ENCODE measurements at places on chromosomes 6 and 20.

- DNase-seq = no peak
Measured at GRCh38 chr6:29762781-29763214, 39.6 kb downstream of the HLA-F start.

GRCh38 chr6:26502165-26502564, 2.1 kb downstream of the BTN1A1 start:
- no peak for DNase-seq

DNA sequence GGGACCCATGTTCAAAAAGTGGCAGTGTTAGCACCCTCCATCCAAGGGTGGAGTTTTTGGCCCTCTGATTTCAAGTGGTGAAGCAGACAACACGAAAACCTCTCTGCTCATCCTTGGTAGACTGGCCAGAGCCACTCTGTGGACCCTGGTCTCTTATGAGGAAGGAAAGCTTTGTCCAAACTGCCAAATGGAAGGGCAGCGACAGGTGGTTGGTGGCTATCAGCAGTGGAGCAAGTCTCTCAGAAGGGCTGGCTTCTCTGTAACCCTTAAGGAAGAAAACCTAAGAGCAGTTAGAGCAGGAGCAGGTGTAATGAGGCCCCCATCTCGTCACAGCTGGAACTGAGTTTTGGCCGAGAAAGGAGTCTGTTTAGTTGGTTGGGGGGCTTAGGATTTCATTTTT, 155.8 kb downstream of the SLC16A10 start:
- DNase-seq = no peak

DNA sequence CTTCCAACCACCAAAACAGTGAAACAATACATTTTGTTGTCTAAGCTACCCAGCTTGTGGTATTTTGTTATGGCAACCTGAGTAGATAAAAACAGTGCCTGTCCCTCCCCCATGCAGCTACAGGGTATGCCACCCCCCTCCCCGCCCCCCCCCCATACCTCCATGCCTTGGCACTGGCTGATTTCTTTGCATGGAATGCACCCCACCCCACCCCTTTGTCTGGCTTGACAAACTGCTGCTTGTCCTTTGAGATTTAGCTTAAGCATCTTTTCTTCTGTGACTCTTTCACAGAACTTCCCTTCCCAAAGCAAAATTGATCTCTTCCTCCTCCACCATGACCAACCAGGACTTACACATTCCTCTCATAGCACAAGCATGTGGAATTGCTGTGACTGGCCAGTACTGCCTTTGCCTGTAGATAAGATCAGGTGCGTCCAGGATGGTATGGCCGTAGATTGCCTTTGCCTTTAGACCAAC, 64.6 kb upstream of the ADGRF1 start:
- no peak for DNase-seq

DNA sequence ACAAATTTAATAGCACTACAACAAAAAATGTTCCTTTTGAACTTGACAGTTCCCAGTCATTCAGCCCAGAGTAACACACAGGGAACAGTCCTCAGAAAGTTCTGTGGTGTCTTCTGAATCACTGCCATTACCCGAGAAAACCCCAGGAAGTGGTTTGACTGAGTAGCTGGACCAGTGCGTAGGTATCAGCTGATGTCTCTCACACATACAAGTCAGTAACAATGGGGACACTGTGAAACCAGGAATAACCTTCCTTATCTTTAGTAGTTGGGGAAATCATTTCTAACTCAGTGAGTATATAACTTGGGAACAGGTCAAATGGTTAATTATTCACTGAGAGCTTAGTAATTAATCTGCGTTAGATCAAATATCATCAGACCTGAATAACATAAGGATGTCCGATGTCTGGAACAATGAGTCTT, 73.1 kb downstream of the HIVEP2 start:
- DNase-seq = no peak

DNA sequence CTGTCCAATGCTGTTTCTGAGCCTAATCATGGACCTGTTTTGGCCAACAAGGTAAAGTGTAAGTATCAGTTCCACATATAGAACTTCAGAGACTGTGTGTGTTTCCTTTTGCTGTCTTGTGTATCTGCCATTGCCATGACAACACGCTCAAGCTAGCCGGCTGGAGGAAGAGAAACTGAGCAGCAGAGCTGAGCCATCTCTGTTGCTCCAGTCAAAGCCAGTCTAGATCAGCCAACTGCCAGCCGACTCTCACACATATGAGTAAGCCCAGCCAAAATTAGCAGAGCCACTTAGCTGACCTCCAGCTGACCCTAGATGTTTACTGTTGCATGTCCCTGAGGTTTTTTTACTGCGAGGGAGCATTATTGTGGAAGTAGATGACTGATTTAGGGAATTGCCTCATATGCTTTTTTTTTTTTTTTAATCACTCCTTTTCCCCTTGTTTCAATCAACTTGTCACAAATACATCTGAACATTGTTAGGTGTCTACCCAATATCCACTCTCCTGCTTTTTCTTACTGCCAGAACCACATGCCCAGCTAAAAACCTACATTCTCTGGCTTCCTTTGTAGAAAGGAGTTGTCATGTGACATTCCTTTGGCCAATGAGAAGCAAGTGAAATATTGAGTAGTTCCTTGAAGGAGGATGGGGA, 304.3 kb upstream of the SUPT3H start:
- no peak for DNase-seq

- DNase-seq = no peak
Measured at GRCh38 chr20:56788041-56788670, 159.1 kb downstream of the TFAP2C start.

- no peak for DNase-seq
Measured at GRCh38 chr20:2736441-2736840, 43.9 kb downstream of the EBF4 start.

DNA sequence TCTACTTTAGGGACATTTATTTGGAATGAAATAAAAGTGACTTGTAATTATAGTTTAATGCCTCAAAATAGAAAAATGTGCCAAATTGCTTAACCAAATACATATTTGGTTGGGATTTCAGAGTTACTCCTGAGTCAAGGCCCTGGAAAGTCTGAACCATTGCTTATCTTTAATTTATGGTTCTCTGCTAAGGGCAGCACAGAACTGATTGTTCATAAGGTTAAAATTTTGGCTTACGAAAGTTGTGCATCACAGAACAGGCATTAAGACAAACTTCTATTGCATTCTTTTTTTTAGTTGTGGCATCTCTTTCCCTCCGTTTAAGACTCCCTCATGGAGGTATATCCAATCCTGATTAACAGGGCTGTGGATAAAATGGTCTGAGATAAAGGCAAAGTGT, 92.2 kb upstream of the TENT5A start:
- DNase-seq = no peak

- no peak for DNase-seq
Measured at GRCh38 chr6:123316733-123317323, 319.9 kb downstream of the TRDN start.

DNA sequence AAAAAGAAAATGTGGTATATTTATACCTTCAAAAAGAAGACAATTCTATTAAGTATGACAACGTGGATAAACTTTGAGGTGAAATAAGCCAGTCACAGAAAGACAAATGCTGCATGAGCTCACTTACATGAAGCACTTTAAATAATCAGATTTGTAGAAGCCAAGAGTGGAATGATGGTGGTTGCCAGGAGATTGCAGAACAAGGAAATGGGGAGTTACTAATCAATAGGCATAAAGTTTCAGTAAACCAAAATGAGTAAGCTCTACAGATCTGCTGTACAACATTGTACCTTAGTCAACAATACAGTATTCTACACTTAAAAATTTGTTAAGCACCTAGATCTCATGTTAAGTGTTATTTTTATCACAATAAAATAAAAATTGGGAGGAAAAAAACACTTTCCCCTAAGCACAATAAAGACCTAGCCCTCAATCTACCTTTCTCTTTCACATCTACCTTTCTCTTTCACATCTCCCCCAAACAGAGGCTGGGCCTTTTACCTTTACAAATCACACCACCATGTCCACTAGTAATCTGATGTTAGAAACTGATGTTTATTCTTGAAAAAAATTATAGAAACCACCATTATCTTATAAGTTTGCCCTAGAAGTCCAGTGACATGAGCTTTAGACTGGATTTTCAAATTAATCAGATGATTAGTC, 73.9 kb downstream of the PKIB start:
- DNase-seq = no peak

- no peak for DNase-seq
Measured at GRCh38 chr20:8210749-8211148, 78.7 kb downstream of the PLCB1 start.

DNA sequence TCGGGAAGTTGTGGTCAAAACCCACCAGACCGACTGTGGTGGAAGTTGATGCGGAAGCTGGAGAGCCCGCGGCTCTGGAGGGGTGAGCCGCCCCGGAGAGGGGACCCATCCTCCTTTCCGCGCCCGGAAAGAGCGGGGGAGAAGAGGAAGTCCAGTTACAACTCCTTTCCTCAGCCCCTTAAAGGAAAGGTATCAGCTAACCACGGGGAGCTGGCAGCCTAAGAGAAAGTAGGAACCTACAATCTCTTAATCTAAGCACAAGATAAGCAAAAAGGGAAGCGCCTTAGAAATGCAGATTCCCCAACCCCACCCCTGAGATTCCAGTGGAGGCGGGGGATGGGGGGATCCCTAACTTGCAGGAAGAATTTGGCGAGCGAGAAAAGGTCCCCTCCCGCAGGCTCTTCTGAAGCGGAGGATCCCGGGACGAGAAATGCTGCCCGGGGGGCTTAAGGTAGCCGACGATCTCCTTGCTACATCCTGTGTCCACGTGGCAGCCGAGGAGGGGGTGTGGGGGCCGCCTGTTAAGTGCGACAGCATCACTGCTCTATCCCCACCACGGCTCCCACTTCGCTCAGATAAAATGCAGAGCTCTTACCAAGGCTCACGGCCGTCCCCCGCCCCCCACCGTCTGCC, 87.5 kb downstream of the ZFP64 start:
- no peak for DNase-seq

DNA sequence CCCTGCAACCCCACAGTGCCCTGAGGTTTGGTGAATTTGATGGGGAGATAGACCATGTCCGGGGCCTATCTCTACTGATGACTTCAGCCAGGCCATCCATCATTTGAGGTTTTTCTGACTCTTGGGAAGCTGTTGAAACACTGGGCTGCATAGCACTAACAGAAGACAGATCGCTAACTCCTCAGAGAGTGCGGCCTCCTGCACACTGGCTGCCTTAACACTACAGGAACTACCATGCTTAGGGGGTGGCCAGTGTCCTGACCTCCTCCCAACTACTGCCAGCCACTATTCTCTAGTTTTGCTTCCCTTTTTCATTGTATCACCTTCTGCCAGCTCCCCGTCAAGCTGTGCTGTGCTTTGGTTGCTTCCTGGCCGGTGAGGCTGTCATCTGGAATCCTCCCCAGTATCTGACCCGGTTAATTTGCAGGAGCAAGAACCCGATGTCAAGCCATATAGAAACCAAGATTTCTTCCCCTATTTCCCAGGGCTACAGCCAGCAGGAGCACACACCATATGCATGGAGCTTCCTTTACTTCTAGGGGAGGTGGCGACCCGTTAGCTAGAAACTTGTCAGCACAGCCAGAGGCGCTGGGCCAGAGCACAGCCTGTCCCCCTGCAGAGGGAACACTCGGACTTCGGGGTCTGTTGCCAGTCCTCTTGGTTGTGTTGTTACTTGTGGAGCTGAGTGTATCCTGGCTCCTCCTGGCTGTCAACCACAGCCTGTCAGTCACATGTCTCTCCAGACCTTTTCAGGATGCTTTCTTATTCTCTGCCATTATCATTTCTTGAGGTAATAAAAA, 57.3 kb upstream of the TRAF3IP2 start:
- DNase-seq = no peak

GRCh38 chr6:74891349-74891831, 314.5 kb downstream of the COL12A1 start:
- no peak for DNase-seq

- DNase-seq = no peak
Measured at GRCh38 chr20:21607971-21608725, 94.3 kb upstream of the NKX2-2 start.

GRCh38 chr6:17851720-17852161, 135.7 kb downstream of the KIF13A start:
- no peak for DNase-seq

DNA sequence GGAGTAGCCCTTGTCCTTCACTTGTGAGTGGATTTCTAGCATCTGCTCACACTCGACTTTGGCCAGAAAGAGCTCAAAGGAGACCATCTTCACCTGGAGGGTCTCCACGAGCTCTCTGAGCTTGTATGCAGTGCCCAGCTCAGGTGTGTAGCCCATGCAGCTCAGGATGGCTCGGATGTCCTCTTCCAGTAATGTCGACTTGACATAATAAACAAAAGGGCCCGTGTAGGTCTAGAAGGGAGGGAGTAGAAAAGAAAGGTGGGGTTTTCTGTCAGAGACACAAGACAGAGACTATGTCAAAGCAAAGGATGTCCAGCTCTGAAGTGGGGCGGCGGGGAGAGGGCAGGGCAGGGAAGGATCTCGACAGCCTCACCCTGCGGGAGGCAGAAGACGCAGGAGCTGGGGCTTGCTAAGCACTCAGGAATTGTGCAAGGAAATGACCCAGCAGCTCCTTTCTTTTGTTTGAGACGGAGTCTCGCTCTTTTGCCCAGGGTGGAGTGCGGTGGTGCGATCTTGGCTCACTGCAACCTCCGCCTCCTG, 8.6 kb downstream of the SPATA2 start:
- no peak for DNase-seq

DNA sequence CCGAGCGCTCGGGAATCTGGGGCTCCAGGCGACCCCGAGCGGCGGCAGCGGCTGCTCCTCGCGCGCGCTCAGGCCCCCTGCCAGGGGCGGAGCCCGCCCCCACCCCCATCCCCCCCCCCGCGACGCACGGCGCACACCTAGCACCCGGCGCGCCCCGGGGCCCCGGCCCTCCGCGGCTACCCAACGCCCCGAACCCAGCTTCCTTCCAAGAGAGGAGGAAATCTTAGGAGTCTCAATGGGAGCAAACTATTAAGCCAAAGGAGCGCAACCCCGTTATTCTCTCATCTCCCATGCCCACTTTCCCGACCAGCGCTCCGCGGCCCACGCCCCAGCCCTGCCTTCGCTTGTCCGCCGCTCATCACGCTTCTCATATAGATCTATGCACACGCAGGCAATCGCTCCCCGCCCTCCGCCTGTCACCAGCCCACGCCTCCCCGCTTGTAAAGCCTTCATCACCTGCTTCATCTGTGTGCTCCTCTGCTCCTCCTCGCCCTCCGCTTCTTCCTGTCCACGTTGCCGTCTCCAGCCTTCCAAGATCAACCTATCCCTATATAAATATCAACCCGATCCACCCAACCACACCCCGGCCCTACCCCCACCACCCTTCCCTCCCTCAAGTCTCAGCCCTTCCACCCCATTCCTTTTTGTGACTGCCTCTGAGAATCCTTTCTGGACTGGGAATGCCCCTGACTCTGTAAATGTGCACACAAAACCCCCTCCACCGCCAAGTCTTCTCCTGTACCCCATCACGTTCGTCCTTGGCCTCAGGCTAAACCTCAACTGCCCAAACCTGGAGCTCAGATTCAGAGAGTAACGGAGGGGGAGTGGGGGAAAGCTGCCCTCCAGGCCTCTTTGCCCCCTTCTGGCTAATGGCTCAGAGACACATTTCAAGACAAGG, at the start of gene DLK2:
Gene DLK2, minus strand, starts transcription at position 18 of the 898 bp plus-strand sequence. CDS start 723 bp downstream, outside the sequence.
- no peak for DNase-seq

GRCh38 chr6:991192-991591, 298.3 kb upstream of the EXOC2 start:
- DNase-seq = no peak
